Right forelimb (tissue), 1 donor: ENCODE measurements at places on chromosomes 7 and 10.
A peak's percentile ranks its signal among the peaks of the same experiment; 100 is the strongest.

GRCh38 chr10:132957131-132957530 is 14.8 kb upstream of the CFAP46 start:
- DNase-seq, result no peak

GRCh38 chr7:78018641-78019446 is 220.3 kb downstream of the PHTF2 start:
- peak; percentile 72 for DNase-seq

DNA sequence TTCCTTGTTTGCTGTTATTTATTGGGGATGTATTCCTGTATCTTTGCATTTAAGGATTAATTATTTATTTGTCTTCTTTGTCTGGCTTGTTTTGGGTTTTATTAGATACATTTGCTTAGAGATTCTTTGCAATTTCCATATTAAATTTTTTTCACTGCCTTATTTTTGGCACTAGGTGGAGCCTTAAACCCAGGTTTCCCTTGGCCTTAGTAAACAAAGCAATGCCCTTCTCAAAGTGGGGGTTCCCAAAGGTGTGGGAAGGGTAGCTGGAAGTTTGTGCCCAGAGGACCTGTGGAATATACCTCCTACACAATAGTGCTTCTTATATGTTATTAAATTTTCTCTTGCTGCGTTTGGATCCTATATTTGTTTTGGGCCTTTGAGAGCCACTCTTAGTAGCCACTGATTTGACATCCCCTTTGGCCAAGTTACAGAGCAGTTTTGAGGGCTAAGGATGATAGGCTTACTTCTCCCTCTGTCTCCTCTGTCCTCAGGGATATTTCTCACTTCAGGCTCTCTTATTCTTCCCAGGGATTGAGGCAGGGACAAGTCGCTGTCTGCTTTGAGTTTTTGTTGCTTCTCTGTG is 162.3 kb downstream of the ITGB1 start:
- no peak for DNase-seq

DNA sequence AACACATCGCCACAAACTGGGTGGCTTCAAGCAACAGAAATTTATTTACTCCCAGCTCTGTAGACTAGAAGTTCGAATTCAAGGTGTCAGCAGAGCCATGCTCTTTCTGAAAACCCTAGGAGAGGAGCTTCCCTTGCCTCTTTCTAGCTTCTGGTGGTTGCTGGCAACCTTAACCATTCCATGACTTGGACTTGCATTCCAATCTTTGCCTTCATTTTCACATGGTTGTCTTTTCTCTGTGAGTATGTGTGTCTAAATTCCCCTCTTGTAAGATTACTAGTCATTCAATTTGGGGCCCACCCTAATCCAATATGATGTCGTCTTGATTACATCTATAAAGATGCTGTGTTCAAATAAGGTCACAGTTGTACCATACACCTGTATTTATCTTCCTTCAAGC is 65.9 kb upstream of the PRKG1 start:
- no peak for DNase-seq

DNA sequence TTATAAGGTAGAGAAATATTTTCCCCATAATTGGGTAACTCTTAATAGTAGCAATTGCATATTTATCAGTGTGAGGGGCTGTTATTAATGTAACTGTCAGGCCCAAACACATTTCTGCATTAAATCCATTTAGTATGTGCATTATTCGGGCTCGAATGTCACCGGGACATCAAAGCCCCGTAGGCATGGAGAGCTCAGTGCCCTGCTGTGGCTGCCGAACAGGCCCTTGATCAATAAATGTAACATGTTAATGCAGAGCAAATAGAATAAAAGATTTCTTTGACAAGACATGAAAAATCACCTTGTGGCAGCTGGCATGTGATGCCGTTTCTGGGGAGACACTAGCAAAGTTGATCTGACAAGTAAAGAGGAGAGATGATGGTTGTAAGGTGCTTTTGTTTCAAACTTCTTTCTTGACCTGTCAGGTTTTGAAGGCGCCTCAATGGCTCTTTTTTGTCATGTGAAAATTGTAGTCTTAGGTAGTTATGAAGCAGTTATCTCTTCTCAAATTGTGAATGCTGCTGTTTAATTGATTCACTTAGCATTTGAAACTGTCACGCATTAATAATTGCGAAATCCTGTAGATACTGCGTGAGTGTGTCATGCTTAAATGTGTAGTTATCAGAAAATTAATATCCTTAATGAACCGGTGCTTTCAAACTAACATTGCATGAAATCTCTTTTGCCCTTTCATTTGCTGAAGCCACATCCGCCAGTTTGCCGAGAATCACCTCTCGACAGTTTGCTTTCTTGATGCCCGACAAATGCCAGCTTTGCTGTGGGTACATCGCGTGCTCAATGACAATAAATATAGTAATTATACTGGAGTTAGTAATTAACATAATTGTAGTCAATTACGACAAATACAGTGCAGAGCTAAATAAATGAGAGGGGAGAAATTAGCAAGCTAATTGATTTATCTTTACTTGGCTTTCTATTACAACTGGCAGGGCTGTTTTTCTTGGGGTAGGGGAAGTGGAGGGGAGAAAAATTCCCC is 19.5 kb downstream of the LRMDA start:
- no peak for DNase-seq

DNA sequence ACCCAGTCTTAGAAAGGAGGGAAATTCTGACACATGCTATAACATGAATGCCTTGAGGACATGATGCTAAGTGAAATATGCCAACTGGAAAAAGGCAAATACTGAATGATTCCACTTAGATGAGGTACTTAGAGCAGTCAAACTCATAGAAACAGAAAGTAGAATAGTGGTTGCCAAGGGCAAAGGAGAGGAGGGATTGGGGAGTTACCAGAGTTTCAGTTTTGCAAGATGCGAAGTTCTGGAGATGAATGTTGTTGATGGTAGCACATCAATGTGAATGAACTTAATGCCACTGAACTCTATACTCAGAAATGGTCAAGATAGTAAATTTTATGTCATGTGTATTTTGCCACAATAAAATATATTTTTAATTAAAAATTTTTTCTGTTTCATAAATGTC is 38.9 kb downstream of the DRGX start:
- DNase-seq, result no peak

- no peak for DNase-seq
Measured at GRCh38 chr10:75208181-75208580, 2.4 kb upstream of the VDAC2 start.

GRCh38 chr10:116536810-116537209 is 8.9 kb upstream of the PNLIP start:
- DNase-seq, result no peak

DNA sequence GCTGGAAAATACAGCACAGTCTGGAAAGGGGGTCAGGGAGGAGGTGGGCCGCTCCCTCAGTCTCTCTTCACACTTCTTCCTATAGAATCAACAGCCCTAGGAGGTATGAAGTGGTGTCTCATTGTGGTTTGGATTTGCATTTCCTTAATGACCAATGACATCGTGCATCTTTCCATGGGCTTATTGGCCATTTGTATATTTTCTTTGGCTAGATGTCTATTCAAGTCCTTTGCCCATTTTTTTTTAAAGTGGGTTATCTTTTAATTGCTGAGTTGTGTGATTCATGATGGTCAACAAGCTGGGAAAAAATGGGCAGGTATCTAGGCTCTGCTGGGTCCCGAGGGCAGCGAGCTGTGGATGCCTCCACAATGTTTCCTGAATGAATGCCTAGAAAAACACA is 29.1 kb downstream of the TMEM130 start:
- DNase-seq, result no peak

DNA sequence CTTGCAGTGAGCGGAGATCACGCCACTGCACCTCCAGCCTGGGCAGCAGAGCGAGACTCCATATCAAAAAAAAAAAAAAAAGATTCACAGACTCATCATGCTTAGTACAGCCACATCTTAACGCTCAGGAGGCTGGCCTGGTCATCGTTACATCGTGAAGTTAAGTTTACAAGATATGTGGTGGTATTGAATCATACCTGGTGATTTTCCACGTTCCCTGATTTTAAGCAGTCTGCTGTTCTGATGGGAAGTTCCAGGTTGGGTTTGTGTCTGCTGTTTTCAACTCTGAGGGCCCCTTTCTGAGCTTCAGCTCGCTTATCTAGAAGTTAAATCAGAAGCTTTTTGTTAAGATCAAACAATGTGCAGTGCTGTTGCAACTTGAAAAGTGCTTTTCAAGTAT is 6.9 kb downstream of the PPP2R2D start:
- DNase-seq, result no peak

GRCh38 chr10:71397296-71398212 is 834 bp downstream of the CDH23 start:
- DNase-seq, result no peak

DNA sequence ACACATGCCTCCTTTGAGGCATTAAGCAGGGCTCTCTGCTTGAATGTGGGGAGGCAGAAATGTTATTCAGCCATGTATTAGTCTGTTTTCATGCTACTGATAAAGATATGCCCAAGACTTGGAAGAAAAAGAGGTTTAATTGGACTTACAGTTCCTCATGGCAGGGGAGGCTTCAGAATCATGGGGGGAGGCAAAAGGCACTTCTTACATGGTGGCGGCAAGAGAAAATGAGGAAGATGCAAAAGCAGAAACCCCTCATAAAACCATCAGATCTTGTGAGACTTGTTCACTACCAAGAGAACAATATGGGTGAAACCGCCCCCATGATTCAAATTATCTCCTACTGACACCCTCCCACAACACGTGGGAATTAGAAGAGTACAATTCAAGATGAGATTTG is 37.9 kb downstream of the ST7 start:
- DNase-seq, result no peak

DNA sequence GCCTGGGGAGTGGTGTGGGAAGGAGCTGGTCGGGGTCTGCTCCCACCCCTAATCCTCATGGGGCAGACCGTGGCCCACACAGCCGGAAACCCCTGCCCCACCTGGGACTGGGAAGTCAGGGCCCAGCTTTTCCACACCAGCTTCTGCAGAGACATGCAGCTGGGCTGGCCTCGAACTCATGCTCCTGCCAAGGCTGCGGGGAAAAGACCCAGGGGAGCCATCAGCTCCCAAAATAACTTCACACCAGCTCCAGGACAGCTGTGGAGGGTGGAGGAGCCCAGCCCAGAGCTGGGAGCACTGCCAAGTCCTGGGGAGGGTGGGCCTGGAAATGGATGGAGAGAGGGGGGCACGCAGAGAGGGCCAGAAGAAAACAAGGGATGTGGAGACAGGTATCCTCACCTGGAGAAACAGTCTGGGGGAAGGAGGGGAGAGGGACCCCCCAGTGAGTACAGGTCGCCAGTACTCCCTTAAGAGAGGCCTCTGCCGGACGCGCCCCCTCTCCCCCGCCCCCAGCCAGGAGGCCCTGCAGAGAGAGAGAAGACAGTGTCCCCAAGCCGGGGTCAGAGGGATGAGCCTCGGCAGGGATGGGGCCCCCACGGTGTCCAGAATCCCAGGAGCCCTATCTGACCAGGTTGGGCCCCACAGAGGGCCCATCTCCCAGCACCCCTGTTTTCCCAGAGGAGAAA is 11.5 kb upstream of the GRIFIN start:
- DNase-seq, result peak; percentile 88

- no peak for DNase-seq
Measured at GRCh38 chr10:116465546-116465945, 37.9 kb downstream of the PNLIPRP3 start.

DNA sequence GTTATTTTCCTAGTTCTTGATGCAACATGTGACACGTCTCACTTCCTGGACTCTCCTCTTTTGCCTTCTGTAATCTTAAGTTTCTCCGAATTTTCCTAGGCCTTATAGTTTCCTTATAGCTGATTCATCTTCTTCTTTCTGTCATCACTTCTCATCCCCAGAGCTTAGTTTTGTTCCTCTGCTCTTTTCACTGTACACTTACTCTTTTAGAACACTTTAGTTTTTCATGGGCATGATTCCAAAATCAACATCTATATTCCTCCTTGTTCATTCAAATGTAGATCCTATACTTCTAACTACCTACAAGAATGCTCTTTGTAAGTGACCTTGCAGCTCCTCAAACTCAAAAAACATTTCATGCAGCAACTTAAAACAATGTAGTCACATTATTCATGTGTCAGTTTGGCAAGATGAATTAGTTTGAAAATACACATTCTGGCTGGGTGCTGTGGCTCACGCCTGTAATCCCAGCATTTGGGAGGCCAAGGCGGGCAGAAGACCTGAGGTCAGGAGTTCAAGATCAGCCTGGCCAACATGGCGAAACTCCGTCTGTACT is 13.1 kb upstream of the SLC26A3 start:
- DNase-seq, result no peak

- no peak for DNase-seq
Measured at GRCh38 chr10:61606959-61607907, 55.5 kb upstream of the CABCOCO1 start.
